ENCODE measurements at places on chromosomes 16 and 17.

GRCh38 chr16:21260870-21261791 is 17.0 kb downstream of the CRYM start:
- DNase-seq = peak; percentile 38

- DNase-seq = peak; percentile 50
Observed at GRCh38 chr17:31549525-31550388, 158.3 kb downstream of the RAB11FIP4 start.

DNA sequence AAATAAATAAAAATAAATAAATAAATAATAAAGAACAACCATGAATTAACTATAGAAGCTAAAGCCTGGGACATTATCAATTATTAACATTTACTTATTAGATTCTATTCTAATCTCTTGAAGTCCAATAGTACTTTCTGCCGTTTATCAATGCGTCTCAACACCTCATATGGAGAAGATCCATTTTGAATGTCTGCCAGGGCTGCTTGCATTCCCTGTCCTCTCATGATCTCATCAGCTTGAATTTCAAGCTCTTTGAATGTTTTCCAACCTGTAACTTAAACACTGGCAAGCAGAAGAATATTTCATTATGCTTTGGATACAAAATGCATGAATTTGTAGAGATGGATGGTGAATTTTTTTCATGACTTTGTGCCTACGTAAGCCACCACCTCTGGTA is 191.9 kb upstream of the ANKFN1 start:
- no peak for DNase-seq

GRCh38 chr16:2739625-2740430 is 12.6 kb upstream of the SRRM2 start:
- no peak for DNase-seq

DNA sequence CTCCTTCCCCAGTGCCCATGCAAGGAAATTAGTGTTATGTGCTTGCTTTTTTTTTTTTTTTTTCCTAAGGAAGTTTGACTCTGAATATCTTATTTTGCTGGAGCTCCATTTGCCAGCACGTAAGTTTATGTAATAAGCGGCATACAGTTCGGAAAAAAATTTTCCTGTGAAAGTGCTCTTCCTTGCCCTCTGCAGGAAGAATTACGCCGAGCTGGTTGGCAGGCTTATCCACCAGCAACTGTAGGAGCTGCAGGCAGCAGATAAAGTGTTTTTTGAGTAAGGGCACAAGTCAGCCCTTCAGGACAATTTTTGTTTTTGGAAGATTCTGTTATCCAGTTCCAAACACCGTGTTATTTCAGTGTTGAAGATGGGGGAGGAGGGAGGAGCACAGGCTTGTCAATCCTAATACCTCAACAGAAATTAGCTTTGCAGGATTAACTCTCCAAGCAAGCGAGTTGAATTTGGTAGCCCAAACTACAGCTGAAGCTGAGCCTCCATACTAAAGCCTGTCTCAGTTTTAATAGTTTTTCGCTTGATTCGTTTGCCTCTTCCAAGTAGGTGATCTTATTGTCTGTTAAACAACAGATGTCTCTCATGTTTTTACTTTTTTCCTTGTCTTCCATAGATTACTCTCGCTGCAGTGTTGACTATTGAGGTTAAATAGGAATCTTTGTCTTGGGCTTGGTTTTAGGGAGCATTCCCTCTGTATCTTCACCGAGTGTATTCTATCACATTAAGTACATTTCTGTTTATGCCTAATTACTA is 1.1 kb downstream of the SPECC1 start:
- DNase-seq = peak; percentile 42

- DNase-seq = no peak
Observed at GRCh38 chr16:28910086-28911031, 14.7 kb downstream of the RABEP2 start.
